Cardiac muscle cell (in vitro differentiated cells and primary cell): ENCODE measurements at places on chromosomes 5 and 9. TPM values are rescaled to one million over a fixed set of nuclear protein-coding genes. Genes with fewer than 3 reads are reported as not detected.

Gene KCNMB1
- total RNA-seq: 1.9 and 2.9 TPM in 2 replicates

Gene OMD
- not detected in 2 replicates for total RNA-seq

Gene LVRN
- total RNA-seq: 0.36 and 3.0 TPM in 2 replicates

Gene DRD1
- total RNA-seq: 1.3 and 3.1 TPM in 2 replicates

Gene PURA
- total RNA-seq: 6.1 and 9.0 TPM in 2 replicates

Gene PCDHGC4
- total RNA-seq: 1.1 and 7.9 TPM in 2 replicates

Gene TAF1L
- 0.09 TPM in 1 of 2 replicates, not detected in the other for total RNA-seq

Gene FLT4
- 5.3 and 9.0 TPM in 2 replicates for total RNA-seq

Gene CDC42SE2
- 14.1 and 15.2 TPM in 2 replicates for total RNA-seq

Gene CLIC3
- not detected in 2 replicates for total RNA-seq

Gene RBM27
- 13.8 and 23.6 TPM in 2 replicates for total RNA-seq

Gene CDO1
- 19.0 and 27.1 TPM in 2 replicates for total RNA-seq

Gene UBTD2
- 23.9 and 29.8 TPM in 2 replicates for total RNA-seq

Gene ARSI
- 3.3 and 6.4 TPM in 2 replicates for total RNA-seq

Gene ADRA1B
- 1.8 and 2.9 TPM in 2 replicates for total RNA-seq

Gene SHOC1
- total RNA-seq: not detected in 2 replicates
